ENCODE measurements at places on chromosomes 5 and 9.

DNA sequence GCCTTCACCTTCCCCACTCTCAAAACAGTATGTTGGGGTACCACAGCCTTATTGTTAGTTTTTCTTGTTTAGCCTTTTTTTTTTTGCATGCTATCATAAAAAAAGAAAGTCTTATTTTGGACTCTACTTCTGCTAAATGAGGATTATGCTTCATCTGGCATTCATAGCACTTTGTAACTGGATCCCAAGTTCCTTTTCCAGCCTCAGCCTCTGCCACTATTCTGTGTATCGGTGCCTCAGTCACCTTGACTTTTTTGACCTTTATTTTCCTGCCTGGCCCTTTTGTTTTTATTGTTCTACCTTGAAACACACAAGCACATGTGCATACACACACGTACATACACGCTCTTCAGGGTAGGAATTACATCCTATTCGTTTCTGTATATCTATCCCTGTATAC is 8.5 kb upstream of the MAML1 start:
- no peak for DNase-seq

DNA sequence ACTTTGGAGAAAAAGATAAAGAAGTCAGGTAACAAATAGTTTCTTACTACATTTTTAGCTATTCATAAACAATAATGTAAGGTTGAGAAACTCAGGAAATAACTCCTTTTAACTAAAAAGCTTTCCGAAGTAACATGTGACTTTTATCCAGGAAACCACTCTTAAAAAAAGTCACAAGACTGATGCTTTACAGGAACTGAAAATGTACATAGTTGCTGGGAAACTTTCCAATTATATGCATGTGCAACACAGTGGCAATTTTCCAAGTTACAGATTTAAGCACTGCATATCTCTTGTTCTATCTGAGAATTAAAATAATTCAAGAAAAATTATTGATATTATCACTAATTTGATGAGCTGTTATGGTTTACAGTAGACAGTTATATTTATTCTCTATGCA is 105.2 kb downstream of the CDH10 start:
- DNase-seq: no peak

- DNase-seq: no peak
Observed at GRCh38 chr9:89666364-89666763, 61.6 kb downstream of the GADD45G start.

GRCh38 chr5:56003179-56003578 is 8.4 kb upstream of the IL6ST start:
- DNase-seq: no peak

DNA sequence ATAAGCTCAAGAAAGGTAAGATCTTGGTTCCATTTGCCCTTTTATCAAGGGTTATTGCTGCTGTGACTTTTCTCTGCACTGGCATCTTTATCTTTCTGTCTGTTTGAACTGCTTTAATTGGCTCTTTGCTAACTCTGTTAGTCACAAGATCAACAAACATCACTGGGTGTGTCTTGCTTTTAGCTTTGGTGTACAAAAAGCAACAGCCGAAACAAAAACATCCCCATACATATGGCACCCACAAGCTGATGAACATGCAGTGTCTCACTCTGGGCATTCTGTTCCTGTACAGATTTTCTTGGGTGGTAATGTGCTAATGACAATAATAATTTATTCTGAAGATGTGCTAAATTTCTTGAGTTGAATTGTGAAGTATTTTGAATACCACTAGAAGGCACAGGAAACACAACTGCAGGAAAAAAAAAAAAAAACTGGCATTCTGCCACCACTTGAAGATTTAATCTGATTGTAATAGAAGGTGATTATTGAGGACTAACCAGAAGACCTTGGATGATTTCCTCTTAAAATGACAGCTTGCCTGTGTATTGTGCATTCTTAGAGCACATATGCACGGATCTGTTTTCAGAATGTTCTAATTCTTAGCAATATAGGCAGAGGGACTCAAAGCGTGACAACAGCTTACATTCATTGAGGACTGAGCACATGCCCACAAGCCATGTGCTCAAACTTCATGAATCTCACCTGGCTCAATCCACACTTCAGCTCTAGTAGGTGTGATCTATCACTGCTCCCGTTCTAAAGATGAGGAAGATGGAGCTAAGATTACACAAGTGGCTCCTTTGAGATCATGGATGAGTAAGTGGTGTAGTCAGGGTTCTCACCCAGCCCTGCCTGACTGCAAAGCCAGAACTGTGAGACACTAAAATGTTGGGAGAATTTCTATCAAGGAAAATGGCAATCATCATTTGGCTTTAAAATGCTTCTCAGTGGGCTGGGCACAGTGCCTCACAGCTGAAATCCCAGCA is 96.4 kb downstream of the EBF1 start:
- DNase-seq: peak; percentile 8

GRCh38 chr5:4113426-4113825 is 517.8 kb downstream of the IRX1 start:
- no peak for DNase-seq

Measured in CD4-positive, alpha-beta T cell treated with Interleukin-17A for 1 hour (primary cell).